ENCODE measurements at places on chromosomes 11 and 22.
A peak's percentile ranks its signal among the peaks of the same experiment; 100 is the strongest.

DNA sequence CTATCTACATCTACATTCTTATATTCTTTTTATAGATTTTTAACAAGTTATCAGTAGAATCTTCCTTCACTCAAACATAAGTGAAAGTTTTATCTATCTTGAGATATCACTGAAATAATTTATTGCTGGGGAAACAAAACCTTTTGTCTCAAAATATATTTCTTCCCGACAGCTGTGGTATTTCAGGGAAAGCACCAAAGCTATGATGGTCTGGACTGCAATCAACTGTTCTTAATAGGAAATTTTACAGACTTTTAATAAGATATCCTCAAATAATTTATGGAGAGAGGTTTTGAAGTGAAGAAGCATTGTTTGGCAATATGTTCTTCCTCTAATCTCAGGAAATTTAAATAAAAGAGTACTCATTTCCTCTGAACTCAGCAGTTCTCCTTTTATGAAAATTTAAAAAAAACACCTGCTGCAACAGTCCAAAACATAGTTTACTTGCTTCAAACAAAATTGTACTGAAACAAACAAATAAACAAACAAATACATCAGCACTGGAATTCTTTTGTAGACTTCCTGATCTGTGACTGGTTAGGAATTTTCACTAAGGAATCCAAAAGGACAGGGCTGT lies 33.9 kb upstream of the EIF3M start:
- DNase-seq, result no peak

DNA sequence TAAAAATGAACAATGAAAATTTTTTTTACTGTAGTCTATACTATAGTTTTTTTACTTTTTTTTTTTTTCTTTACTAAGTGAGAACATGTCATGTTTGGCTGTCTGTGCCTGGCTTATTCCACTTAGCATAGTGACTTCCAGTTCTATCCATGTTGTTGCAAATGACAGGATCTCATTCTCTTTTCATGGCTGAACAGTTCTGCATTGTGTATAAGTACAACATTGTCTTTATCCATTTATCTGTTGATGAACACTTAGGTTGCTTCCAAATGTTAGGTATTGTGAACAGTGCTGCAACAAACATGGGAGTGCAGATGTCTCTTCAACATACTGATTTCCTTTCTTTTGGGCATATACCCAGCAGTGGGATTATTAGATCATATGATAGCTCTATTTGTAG lies 88.1 kb upstream of the CCDC90B start:
- DNase-seq, result no peak

DNA sequence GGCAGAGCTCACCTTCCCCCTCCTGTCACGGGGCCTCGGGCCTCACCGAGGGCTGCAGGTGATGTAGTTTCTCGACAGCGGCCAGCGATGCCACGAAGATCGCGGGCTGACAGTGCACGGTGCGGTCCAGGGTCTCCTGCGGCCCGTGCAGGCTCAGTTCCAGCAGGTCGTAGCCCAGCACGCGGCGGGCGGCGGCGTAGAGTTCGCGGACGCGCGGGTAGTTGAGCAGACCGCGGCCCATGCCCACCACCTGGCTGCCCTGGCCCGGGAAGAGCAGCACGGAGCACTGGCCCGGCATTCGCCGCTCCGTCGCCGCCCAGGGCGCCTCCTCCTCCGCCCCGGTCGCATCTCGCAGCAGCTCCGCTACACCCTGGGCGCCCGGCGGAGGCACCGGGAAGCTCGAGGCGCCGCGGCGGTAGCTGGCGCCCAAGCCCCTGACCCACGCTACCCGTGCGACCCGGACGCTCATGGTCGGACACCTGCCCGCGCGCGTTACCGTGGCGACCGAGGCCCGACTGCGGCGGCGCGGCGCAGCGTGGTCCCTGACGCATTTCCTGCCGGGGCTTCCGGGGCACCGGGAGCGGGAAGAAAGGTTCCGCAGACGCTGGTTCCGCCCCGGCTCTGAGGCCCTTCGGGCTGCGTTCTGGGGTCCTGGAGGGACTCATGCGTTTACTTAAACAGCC lies at the start of gene MCAT:
Gene MCAT (minus strand): TSS at position 519 of the 683 bp plus-strand sequence. CDS start 50 bp downstream, at position 469.
- DNase-seq, result peak; percentile 25

GRCh38 chr11:416757-417621 lies 2.2 kb upstream of the SIGIRR start:
- DNase-seq, result no peak

GRCh38 chr11:23680488-23681230 lies 816.2 kb upstream of the LUZP2 start:
- DNase-seq, result no peak

GRCh38 chr11:88414981-88415413 lies 77.5 kb upstream of the CTSC start:
- DNase-seq, result no peak

GRCh38 chr22:31876156-31876920 lies 68.0 kb upstream of the YWHAH start:
- no peak for DNase-seq

DNA sequence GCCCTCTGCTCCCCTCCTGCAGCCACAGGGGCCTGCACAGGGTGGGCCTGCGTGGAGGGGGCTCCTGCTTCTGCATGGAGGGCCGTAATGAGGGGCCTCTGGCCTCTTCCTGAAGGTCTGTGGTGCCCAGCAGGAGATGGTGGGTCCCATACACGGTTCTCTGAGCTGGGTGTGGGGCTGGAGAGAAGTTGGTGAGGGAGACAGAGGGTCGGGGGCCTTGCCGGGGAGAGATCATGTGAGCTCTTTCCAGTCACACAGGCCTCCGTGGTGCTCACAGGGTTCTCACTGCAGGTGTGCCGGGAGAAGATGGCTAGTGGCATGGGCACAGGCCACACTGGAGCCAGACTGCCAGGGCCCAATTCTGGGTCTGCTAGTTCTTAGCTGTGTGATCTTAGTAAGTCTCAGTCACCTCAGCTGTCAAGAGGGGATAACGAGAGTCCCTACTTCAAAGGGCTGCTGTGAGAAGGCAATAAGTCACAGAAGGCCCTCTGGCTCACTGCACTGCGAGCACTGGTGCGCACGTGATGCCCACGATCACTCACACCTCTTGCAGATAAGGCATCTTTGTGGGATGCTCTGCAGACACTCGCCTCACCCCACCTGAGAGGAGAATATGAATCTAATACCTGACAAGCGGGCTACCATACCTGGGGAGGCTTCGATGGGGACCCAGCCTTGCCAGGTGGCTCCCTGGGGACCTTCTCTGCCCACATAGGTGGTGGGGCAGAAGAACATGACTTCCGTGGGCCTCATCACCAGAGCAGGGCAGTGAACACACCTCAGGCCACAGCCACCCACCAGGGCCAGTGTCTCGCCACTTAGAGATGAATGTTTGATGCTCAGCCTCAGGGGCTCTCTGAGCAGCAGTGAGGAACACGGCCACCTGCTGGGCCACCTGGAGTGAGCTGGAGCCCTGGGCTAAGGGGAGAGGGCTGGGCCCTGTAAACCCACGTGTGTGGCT lies 14.5 kb downstream of the KCNC1 start:
- no peak for DNase-seq
